ENCODE measurements at places on chromosomes 6 and 20. TPM values are rescaled to one million over a fixed set of nuclear protein-coding genes. Genes with fewer than 3 reads are reported as not detected.

TRMT11 gene
- polyA plus RNA-seq: 41.9 TPM

WFDC2 gene
- polyA plus RNA-seq: 161 TPM

DDRGK1 gene
- polyA plus RNA-seq: 35.7 TPM

SIRPA gene
- polyA plus RNA-seq: 1.5 TPM

RPS21 gene
- 2,471 TPM for polyA plus RNA-seq

TCP11 gene
- 0.21 TPM for polyA plus RNA-seq

LY6G6F gene
- polyA plus RNA-seq: not detected

MOG gene
- 0.49 TPM for polyA plus RNA-seq

PDYN gene
- polyA plus RNA-seq: 0.21 TPM

ZKSCAN8 gene
- polyA plus RNA-seq: 4.0 TPM

KATNA1 gene
- polyA plus RNA-seq: 19.1 TPM

XKR7 gene
- 0.64 TPM for polyA plus RNA-seq

ZNF831 gene
- not detected for polyA plus RNA-seq

RNF144B gene
- 4.2 TPM for polyA plus RNA-seq

C6orf132 gene
- polyA plus RNA-seq: 22.2 TPM
